H1 (cell line): ENCODE measurements at places on chromosomes 1 and 21.

GRCh38 chr1:153403421-153404085 is 12.7 kb upstream of the S100A8 start:
- no peak for DNase-seq

DNA sequence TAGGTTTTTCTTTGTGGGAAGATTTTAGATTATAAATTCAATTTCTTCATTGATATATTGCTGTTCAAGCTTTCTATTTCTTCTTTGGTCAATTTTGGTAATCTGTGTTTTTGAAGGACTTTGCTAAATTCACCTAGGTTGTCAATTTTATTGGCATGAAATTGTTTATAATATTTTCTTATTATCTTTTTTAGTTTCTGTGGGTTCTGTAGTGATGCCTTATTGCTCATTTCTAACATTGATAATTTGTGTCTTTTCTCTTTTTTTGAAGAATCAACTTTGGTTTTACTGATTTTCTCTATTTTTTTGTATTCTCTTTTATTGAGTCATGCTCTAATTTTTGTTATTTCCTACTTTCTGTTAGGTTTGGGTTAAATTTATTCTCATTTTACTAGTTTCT is 123.2 kb downstream of the ADSS2 start:
- no peak for DNase-seq

- DNase-seq, result no peak
Observed at GRCh38 chr1:97247196-97247595, 525.6 kb downstream of the PTBP2 start.

DNA sequence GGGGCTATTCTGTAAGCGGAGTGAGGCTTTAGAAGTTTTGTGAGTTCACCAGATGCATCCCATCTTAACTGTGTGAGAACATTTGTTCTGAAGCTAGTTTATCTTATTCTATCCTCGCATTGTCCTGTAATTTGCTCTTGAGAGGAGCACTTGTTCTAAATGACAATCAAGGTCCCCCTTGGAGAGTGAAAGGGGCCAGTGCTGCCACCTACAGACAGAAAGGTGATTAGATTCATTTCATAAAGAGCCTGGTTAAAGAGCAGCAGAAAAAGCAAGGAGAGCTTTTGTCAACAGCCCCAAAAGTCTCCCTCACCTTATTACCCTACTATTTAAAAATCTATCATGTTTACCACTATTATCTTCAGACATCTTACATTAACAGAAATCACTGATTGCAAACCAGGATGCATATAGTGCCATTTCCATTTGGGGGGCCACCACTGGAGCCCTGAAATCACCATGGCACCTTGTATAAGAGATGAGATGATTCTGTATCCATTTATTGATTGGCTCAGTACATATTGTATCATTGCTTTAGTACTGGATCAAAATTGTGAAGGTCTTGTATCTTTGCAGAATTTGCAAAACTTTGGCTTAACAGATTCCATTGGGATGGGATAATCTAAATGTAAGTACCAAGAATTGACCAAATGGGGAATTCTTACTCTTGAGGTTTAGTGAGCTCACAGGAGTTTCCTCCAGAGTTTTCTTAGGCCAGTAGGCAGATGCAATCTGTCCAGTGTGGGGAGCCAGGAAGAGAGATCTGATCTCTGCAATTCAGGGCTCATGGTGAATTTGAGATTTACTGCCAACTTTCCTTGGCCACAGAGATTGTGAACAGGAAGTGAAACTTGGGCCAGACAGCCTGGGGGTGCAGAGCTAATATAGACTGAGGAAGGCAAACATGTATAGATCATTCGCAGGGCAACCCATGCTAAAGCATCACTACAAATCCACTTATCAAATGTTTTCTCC is 64.3 kb upstream of the TRABD2B start:
- peak; percentile 76 for DNase-seq

DNA sequence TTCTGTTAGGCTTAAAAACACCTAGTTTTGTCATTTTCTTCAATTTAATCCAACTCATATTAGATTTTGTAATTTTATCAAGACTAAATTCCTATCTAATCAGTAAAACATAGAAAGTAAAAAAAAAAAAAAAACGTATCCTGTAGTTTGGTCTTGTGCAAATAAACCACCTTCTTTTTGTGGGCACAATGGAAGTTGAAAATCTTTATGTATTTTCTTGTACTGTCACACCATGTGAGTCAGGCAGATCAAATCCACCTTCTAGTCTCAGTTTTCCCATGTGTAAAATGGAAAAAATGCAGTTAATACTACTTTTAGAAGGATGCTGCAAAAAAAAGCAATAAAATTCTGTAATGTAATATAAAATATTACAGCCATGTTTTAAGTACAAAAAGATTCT is 129.8 kb downstream of the CYYR1 start:
- no peak for DNase-seq

DNA sequence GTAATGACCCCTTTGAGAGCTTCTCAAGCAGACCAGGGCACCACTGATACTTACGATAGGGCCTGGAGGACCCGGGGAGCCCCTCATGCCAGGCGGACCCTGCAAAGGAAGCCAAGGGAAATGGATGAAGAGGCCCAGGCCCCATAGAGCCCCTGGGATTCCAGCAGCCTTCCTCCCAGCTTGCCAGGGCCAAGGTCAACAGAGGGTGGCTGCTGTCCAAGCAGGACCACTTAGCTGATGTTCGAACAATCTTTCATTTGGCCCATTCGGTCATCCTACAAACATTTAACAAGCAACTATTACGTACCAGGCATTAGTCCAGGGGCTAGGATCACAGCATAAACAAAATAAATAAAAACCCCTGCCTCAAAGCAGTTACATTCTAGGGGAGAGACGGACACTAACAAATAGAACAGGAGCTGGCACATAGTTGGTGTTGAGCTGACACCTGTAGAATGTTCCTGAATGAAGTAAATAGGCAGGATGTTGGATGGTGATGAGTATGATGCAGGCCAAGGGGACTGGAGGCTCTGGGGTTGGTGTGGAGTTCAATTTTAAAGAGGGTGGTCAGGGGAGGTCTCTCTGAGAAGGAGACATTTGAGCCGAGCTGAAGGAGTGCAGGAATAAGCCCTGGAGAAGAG is 27.0 kb upstream of the PEF1 start:
- no peak for DNase-seq

DNA sequence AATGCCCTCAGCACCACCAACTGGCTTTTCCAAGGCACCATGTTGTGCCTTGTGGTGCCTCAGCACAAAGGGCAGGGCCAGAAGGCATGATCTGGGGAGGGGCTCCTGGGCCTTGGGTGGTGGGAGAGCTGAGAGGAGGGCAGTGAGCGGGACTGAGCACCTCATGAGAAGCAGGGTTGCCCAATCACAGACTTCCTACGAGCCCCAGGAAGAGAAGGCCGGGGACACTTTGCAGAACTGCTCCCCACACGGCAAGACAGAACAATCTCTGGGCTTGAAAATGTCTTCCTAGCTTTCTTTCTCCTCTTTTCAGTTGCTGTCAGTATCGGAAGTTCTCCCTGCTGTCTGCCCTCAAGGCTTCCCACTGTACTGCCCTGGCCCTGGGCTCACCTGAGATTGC is 6.8 kb downstream of the KCNJ10 start:
- DNase-seq, result no peak

DNA sequence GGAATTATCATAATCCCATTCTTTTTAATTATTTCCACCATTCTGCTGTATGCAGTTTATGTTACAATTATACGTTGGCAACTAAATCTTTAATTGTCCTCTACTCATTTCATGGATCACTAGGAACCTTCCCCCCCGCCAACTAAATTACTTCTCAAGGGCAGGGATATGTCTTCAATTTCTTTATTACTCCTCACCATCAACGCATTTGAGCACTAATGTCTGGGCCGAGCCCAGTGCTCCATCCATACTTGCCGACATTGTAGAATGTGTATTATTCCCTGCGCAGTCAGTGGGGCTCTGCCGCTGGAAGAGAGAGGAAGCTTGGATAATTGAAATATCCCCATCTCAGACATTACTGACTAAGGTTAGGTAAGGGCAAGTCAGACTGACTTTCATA is 236.4 kb upstream of the AJAP1 start:
- DNase-seq, result no peak

GRCh38 chr1:68459796-68460195 is 10.0 kb upstream of the RPE65 start:
- DNase-seq, result no peak

DNA sequence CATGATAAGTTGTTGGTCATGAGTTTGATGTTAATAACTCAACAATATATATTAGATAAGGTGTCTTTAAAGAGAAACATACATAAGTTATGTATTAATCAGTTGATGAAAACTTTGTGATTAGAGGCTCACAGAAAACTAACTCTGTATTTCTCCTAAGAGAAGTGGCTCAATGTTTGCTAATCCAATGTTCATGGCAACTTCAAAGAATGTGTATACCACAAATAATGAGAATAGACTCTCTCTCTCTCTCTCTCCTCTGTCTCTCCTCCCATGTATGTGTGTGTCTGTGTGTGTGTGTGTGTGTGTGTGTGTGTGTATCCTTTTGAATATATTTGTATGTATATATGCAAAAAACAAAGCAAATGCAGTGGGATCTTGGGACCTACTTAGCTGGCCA is 1304.9 kb downstream of the MRPL39 start:
- no peak for DNase-seq

DNA sequence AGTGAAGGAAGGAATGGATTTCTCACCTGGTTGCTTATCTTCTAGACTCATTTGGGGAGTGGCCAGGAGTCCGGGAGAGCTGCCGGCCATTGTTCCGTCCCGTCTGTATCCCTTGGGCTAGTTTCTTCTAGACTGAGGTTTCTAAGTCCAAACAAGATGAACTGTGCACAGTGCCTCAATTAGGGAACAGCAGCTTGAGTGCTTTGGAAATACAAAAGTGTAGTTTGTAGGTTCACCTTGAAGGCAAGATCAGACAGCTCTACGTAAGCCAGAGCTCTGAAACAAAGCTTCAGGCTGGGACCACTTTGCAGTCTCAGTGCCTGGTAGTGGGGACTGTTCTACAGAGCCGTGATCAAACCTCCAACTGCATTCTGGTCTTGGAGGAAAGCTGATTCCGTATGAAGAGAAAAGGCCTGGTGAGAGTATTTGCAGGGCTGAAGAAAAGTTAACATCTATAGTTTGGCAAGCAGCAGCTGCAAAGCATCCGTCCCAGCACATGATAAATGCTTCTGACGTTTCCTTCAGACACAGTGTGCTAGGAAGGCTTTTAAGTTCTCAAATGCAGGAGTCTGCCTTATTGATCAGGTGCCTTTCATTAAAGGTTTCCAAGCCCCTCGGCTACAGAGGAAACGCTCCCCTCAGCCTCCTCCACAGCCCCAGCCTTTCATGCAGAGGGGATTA is 432.8 kb downstream of the KIF26B start:
- DNase-seq, result no peak

DNA sequence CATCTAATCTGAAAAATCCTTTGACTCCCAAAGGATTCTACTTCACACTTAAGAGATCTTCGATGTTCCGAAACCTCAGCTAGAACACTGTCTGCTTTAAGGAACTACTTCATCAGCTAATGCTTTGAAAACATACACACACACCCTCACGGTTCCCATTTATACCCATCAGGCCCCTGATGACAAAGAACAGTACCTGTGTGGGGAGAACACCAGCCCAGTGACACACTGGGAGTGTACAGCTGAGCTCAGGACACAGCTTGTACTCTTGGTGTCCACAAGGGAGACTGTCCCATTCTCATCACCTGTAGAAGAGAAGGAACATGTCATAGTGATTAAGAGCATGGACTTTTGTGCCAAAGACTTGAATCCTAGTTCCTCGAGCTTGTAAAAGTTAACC is 6.6 kb downstream of the WDR77 start:
- DNase-seq, result no peak

DNA sequence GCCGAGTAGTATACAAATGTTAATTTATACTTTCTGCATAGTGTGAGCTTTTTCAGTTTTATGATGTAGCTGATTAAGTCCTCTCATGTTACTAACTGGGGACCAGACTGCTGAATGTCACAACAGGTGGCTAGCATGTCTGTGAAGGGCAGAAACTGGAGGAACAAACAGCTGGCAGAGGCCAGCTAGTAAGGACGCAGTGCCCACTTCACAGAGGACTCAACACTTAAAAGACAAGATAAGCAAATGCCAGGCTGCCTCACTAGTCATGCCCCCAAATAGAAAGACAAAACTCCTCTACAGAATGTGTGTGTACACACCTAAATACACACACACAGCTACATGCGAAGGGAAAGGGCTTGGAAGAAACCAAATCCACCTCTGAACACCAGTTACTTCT is 73.8 kb upstream of the ZNF678 start:
- DNase-seq, result no peak

DNA sequence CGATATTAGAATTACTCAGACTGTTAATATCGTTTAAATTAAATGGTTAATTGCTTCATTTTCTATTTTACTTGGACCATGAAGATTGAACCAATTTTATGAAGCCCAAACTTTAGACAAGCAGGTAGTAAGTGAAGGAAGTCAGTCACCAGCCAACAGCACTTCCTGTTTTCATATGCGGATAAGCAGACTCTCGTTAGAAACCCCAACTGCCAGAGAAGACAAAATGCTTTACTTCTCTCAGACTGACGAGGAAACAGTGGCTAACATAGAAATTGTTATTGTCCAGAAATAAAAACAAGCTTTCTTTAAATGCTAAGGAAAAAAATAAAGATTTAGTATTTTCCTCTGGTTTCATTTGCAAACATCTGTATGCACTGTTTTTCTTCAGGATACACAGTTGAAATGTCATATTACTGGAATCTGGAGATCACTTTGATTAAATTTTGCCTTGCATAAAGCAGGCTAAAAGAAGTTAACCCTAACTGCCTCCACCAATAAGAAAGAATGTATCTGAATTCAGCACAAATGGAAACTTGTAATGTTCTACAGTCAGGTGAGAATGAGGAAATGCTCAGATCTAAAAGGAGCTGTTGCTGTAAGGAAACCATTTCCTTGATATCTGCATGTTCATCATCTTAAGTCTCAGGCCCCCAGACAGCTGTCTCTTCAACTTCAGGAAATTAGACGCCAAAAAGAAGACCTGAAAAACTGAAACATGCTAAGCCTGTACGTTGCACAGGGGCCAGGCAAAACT is 129.8 kb upstream of the SAMSN1 start:
- no peak for DNase-seq

DNA sequence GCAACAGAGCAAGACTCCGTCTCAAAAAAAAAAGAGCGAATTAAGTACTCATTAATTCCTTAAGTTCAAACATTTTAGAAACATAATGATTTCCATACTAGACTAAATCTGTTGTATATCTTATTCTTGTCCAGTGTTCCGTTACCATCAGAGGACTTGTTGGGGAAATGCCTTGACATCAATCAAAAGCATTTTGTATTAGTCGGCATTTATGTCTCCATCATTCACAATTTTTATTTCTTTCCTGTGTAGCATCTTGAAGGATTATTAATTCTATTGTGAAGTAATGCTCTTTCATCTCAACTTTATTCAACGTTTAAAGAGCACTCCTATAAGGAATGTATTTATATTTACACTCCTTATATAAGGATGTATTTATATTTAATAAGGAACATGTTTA is 82.9 kb upstream of the QSOX1 start:
- DNase-seq, result no peak

DNA sequence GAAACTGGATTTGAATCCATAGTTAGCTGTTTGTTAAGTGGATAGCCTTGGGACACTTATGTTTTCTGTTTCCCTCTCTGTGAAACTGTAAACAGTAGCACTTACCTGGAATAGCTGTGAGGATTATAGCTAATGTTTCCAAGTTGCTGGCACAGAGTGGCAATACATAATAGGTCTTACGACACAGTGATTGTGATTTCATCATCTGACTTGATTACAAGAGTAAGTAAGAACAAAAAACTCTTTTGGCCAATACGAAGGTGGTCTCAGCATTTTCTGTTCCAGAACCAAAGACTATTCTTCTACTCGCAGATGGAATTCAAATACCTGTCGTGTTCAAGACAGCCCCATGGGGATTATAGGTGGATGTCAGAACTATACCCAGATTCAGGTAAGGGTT is 2.1 kb downstream of the C8B start:
- DNase-seq, result no peak
